Activated naive CD4-positive, alpha-beta T cell treated with Interleukin-2 at 50 U/mL for 16 hours (primary cell): ENCODE measurements at places on chromosomes 1 and 21.

- no peak for DNase-seq
Observed at GRCh38 chr1:231731268-231731667, 104.7 kb downstream of the DISC1 start.

- DNase-seq, result no peak
Observed at GRCh38 chr1:115088871-115089419, 358 bp downstream of the TSPAN2 start.

DNA sequence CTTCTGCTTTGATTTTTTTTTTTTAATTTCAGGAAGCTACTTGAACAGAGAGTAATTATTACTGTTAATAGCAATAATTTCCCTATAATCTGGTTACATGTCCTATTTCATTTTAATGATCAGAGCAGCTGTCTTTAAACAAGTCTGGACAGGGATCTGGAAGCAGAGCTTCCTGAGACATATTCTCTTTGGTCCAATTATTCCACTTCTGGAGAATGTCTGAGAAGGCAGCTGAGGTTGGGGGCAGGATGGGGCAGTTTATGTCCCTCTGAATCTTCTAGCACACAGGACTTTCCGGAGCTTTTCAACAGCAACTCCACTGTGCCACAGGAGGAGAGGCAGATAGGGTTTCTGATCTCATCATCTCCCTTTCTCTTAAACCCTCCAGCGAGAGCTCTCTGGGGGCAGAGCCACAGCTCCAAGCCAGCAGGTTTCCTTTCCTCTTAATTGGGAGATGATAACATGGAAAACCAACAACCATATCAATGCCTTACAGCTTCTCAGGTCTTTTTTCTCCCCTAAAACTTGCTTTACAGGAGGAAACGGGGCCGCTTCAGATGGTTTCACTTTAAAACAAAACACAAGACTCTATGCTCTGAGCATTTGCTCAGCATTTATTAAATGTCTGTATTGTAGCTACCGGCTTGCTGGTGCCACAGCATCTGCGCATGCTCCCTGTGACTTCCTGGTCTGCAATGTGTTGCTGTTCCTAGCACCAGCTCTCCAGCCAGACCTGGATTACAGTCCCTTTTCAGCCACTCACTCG is 425.7 kb upstream of the USP24 start:
- DNase-seq, result peak; percentile 15

DNA sequence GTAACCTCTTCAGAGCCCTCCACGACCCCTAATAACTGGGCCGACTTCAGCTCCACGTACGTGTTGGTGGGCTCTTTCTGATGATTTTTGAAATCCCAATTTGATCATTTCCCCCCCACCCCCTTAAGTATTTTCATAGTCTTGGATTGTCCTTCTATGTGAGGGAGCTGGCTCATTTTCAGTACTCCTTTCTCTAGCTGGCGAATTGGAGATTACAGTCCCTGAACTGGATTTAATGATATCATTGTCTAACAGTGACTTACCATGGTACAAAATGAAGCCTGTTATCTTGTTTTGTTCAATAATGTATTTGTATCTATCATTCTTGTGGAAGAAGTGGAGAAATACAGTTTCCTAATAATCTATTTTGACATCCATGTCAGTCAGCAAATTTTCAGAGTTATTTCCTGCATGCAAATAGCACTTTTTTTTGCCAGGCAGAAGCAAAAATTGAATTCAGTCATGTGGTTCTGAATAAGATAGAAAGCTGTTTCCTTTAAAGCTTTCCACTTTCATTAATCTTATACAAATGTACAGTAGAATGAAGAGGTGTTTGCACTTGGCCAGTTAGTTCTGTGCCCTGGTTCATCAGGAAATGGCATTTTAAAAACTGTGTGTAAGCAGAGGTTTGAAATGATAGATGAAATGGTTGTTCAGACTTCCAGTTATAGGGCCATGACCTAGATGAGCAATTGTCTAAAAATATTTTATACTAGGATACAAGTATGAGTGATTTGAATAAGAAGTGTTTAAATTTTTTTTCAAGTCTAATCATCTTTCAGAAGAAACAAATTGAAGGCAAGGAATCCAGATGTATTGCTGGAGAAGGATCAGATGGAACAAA is 104.2 kb downstream of the ATP5PO start:
- no peak for DNase-seq

GRCh38 chr1:112431038-112431437 is 35.0 kb downstream of the CTTNBP2NL start:
- DNase-seq, result no peak

DNA sequence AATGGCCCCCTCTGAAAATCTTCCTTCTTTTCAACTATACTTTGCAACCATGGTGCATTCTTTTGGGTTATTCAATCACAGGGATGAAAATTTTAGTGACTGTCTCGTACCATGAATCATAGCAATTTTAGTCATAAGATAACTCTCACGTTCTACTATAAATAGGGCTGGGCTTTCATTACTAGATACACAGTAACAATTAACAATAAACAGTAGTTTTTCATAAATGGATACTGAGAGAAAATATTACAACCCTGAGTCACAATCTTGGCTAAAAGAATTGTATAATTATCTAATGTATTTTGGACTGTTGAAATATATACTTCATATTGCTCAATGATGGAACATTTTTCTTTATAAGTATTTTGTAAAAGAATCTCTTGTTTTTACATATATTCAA is 96.1 kb downstream of the TEX35 start:
- no peak for DNase-seq

- peak; percentile 51 for DNase-seq
Observed at GRCh38 chr1:244801246-244801645, 34.2 kb upstream of the COX20 start.

DNA sequence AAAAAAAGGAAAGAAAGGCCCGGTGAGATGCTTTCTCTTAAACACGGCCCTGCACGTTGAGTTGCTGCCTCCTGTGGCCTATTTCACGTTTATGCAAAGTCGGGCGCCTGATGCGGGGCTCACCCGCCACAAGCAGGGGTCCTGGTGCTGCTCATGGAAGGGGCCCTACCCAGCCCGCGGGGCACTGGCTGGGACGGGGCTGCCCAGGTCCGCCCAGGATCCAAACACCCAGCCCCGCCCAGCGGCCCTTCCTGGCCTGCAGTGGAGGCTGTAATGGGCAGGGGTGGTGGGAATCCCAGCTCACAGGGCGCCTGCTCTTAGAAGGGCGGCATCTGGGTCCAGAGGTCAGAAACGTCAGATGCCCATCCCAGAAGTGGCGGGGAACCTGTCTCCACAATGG is 1.6 kb downstream of the COL6A2 start:
- no peak for DNase-seq

GRCh38 chr1:50251702-50252101 is 143.0 kb downstream of the ELAVL4 start:
- no peak for DNase-seq

- no peak for DNase-seq
Observed at GRCh38 chr1:112237983-112238545, 157.9 kb upstream of the CTTNBP2NL start.

GRCh38 chr21:41726970-41727783 is 39.7 kb downstream of the RIPK4 start:
- no peak for DNase-seq

- DNase-seq, result peak; percentile 65
Observed at GRCh38 chr1:32334864-32335534, 1.0 kb downstream of the MARCKSL1 start.
